ENCODE measurements at places on chromosomes 12 and 14.

DNA sequence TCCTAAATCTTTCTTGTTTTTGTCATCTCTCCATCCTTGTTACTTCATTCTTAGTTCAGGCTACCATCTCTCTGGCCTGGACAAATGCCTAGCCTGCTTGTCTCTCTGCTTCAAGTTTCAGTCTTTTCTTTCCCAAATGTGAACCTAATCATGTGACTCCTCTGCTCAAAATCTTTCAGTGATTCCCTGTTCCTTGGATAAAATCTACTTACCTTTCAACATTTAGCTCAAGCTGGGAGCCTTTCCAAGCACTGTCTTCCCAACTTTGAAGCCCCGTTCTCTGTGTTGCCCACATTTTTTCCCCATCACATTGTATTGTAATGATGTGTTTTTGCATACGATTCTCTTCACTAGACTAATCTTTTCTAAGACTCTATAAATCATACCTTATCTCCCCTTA, 24.7 kb downstream of the SLC7A8 start:
- no peak for DNase-seq

GRCh38 chr14:21302013-21302835, 22.3 kb downstream of the RPGRIP1 start:
- no peak for DNase-seq

DNA sequence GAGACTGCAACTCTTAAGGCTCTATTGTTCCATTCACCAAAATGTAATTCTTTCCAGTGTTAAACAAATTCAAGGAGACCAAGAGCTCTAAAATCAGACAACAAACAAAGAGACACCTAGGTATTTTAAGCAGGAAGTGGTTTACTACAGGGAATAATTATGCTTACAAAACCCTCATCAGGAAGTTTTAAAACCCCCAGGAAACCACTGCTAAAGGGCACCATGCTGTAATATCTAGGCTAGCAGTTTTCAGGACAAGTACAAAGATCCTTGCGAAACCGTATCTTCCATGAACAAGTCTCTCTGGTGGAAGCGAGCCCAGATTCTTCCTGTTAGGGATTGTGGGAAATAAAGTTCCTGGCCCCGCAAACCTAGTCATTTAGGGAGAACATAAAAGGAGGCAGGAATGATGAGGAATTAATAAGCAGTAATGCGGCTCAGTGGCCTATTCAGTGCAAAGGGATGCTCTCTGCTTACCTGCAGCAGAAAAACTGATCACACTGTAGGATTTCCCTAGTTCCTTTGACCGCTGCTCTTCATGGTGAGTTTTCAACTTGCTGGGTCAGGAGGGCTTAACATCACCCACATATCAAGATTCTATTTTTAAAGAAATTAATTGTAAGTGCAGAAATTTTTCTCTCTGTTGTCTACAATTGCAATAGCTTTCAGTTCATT, 42.8 kb downstream of the ACSM4 start:
- DNase-seq = no peak

DNA sequence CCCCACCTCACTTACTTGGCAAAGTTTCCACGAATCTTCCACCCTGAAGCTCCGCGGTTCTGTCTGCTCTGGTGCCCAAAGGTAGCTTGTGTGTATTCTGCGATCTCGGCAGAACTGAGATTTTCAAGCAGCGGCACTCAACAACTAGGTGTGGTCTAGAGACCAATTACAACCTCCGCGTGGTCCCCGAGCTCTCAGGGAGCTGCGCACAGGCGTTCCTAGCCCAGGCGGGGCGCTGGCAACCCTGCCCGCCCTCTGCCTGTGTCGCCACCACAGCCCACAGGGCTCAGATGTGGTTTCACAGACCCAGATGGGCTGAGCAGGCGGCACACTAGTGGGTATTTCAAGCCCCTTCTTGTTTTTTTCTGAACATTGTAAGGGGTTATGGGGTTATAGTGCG, 1.5 kb upstream of the DIABLO start:
- no peak for DNase-seq

DNA sequence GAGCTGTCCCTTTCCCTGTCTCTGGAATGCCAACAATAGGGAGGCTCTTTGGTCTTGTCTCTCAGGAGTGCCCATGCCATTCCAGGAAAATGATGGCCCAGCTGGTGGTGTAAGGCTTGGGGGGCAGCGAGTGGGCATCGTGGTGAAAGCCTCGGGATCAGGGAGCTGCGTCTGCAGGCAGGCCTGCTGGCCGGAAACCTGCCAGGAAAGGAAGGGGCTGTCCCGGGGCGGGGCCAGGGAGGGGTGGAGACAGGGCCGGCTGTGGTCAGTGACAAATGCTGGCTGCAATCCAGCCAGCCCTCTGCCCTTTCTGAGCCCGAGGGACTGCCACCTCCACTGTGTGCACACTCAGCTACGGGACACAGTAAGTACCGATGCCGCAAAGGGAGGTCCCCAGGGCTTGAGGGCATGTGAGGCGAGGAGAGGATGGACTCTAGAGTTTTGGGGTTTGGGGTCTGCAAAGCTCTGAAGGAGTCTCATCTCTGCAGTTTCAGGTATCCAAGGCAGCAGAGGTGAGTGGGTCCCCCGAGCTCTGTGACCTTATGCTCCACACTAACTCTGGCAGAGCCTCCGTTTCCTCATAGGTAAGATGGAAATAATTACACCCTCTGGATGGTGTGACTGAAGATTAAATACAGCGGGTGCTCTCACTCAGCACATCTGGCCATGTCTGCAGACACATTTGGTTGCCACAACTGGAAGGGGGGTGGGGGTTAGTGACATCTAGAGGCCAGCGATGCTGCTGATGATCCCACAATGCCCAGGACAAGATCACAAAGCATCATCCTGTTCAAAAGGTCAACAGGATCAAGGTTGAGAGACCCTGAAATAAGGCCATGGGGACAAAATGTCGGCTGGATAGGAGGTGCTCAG, at the start of gene SERPINA5:
Gene SERPINA5 (plus strand): TSS at position 300 of the 873 bp plus-strand sequence. CDS start 5,937 bp downstream, outside the sequence.
- DNase-seq = no peak

DNA sequence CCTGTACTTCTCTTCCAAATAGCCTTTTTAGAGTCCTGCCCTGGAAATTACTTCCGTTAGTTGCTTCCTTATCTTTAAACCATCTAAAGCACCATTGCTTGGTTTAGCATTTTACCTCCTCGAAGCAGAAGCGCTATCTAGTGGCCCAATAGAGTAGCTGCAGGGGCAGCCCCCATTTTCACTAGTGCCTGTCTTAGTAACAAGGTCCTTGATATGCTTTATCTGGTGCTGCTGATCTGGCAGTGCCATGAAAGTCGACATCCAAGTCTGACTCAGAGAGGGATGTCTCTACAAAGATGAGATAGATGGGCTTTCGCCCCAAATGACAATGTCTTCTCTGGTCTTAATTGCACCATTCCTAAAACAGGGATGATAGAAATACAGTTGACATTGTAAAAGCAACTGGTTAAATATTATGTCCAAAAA, 25.0 kb upstream of the CIT start:
- peak; percentile 73 for DNase-seq
